Uterus (tissue), 4 donors: ENCODE measurements at places on chromosomes 12 and 14. TPM values are rescaled to one million over a fixed set of nuclear protein-coding genes. Genes with fewer than 3 reads are reported as not detected.

DNA sequence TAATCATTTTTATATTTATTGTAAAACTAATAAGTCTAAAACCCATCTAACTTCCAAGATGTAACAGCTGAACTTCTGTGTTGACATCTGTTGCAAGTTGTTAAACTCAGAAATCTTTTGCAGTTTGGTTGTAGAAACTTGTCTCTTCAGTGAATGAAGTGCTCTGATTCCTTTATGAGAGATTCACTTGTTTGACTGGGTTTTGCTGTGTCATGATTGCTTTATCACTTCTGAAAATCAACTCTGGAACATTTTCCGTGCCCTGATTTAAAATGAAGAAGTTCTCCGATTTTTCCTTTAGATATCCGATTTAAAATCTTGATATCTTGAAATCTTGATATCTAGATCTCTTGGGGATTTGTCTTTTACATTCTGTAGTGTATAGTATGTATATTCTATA, 65.1 kb downstream of the DIP2B start:
- no peak for DNase-seq

DNA sequence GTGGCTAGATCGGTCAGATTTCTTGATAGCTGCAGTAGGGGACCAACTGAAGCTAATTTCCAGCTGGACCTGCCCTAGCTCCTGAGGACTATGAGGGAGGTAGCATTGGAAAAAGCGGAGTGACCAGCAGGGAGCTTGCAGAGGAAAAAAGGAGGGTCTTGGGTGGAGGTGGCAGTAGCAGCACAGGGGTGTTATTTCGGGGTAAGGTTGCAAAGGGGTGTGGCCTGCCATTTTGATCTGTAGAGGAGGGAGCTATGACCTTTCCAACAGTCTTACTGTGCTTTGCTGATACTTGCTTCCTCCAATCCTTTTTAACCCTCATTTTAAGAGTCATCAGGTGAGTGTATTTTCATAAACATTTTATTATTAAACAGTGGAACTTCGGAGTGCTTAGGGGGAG, 83.8 kb upstream of the NRXN3 start:
- DNase-seq: no peak

- DNase-seq: peak; percentile 47
Measured at GRCh38 chr12:88570103-88570502, 10.2 kb downstream of the KITLG start.

GRCh38 chr12:20211981-20212421, 156.3 kb upstream of the PDE3A start:
- DNase-seq: no peak

DNA sequence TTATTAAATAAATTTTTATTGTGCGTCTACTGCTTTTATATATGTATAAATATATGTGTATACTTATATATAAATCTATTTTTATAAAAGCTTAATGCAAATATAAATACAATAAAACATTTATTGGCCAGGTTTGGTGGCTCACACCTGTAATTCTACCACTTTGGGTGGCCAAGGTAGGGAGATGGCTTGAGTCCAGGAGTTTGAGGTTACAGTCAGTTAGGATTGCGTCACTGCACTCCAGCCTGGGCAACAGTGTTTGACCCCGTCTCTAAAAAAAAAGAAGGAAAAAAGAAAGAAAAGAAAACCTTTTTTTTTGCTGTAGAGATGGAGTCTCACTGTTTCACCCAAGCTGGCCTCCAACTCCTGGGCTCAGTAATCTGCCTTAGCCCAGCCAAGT, 20.9 kb downstream of the ACTR6 start:
- no peak for DNase-seq

- DNase-seq: no peak
Measured at GRCh38 chr14:24321212-24321975, 10.1 kb downstream of the LTB4R start.

- DNase-seq: no peak
Measured at GRCh38 chr12:14252697-14253096, 112.8 kb upstream of the ATF7IP start.

GRCh38 chr12:6264402-6265037, 46.0 kb upstream of the PLEKHG6 start:
- DNase-seq: no peak

GRCh38 chr14:60707858-60708257, 16.3 kb downstream of the SIX4 start:
- no peak for DNase-seq

DNA sequence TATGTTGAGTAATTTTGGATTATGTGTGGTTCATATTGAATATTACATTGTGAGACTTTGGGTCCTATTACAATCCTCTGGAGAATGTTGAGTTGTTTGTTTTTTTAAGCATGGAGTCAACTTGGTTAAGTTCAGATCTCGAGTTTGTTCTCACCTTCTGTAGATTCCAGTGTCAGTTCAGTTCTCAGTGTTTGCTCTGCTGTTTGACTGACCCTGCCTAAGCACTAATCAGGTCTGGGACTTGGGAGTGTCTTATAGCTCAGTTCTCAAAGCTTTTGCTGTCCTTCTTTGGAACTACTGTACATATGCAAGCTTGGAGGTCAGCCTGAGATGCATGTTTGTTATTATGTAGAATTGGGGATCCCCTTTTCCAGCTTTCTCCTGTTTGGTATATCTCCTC, 63.1 kb downstream of the DIP2B start:
- DNase-seq: no peak

DNA sequence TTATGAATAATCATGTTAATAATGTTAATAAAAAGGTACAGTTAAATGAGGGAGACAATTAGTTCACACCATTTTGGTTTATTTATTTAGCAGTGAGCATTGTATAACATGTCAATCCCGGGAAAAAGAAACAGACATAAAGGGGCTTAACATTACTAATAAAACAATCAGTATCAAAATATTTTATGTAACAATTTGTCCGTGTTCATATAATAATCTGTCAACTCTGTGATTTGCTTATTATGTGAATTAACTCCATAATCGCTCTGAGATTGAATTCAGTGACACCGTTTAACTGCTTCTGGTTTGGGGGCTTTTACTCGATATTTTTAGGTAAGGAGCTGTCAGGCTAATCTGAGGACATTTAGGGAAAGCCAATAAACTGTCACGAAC, 95.8 kb upstream of the HMGA2 start:
- DNase-seq: no peak

DNA sequence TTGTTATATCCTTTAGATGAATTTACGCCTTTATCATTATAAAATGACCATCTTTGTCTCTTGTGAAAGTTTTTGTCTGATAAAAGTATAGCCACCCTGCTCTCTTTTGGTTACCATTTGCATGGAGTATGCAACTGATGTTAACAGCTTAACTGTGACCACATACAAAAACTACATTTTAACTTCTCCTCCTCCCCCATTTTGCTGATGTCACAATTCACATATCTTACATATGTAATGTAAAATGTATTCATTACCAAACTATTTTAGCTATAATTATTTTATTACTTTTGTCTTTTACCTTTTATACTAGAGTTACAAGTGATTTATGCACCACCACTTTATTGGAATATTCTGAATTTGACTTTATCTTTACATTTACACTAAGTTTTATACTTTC, 184.5 kb upstream of the NPAS3 start:
- DNase-seq: no peak

- DNase-seq: no peak
Measured at GRCh38 chr14:67269298-67270060, 28.2 kb downstream of the PALS1 start.

GRCh38 chr14:102500158-102500662, 9.4 kb downstream of the ANKRD9 start:
- peak; percentile 43 for DNase-seq

The HSPB8 gene
- total RNA-seq: 10.6 TPM

The KIF5A gene
- total RNA-seq: 5.1 TPM

The RAB2B gene
- total RNA-seq: 47.9 TPM

The LRRC10 gene
- total RNA-seq: not detected
